ENCODE measurements at places on chromosomes 3 and 15.

- no peak for DNase-seq
Measured at GRCh38 chr15:90586948-90587347, 57.2 kb downstream of the CRTC3 start.

DNA sequence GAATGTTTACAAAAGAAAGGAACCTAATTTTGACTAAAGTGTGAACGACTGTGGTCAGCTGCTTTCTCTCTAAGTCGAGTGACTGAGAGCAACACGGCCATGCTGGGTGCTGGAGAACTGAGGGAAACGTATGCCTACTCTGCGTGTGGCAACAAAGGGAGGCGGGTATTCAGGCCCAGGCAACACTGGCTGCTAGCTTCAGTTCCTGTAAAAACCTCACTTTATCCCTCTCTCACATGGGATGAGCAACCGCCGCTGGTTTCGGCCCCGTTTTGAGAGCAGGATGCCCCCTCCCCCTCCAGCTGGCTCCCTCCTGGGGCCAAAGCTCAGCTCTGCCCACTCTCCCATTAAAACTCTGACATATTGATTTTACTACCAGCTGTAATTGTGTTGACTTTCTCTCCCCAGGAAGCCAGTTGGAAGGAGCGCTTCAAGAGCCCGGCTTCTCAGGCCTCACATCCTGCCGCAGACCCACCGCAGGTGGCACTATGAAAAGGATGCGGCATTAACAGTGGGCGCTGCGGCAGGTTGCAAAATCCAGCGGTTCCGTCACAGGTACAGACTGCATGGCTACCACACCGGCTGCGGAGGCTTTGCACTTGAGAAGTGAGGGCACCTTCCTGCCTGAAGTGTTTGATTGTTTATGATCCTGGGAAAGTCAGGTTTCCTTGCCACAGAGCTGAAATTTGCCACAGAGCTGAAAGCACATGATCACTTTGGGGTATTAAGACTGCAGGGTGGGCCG, 12.7 kb downstream of the PLXND1 start:
- no peak for DNase-seq

DNA sequence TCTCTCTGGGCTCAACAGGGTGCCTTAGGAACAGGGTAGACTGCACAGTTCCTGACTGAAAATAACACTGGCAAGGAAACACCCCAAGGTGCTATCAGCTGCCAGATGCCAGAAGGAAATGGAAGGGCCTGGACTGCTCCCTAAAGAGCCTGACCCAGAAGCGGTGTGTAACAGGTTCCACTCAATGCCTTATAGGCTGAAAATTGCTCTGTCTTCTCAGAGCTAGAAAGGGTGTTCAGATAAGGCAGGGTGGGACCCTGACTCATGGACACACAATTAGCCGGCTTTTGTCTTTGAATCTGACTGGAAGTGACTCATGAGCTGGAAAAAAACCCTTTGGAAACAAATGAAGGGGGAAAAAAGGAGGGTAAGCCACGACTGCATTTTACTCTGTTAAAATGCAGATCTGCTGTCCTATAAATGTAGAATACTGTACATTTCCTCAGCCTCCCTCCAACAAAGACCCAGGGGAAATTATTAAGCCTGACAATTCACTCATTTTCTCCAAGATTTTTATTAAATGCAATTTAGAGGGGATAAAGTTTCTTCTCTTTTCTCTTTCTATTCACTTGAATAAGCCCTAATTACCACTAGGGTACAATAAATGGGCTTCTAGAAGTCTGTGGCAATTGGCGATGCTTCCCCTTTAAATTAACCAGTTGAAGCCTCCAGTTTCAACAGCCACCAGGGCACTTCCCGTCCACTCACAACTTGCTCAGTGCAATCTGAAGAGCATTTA, 160.2 kb upstream of the TBL1XR1 start:
- DNase-seq: no peak

GRCh38 chr3:188283347-188283746, 129.4 kb downstream of the LPP start:
- no peak for DNase-seq

GRCh38 chr3:196159952-196160804, 51.0 kb downstream of the ZDHHC19 start:
- no peak for DNase-seq

DNA sequence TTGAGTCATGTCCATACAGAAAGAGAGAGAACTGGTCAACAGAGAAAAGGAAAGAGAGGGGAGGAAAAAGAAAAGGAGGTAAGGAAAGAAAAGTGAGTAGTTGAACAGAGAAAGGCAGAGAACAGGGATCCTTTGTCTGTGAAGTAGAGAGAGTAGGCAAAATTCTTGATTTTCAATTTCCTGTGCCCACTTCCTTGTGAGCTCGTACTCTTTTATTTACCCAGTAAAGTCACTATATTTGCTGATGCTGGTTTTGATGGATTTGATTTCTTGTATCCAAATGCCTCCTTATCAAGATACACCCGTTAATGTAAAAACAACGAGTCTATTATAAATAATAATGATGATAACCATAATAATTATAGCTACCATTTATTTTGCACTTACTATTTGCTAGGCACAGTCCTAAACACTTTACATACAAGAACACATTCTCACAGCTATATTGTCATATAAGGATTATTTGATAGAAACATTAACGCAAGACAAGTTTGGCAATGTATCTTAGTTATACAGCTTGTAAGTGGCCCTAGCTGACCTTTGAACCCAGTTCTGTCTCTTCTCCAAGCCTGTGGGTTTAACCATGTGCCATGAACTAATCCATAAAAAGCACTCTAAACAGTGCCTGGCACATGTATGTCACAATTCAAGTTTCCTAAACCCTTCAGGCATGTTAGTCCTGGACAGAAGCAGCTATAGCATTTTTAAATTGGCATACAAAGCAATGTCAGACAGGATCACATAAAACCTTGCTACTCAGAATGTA, 6.7 kb upstream of the P2RY1 start:
- DNase-seq: no peak

- DNase-seq: no peak
Measured at GRCh38 chr3:108462899-108463298, 47.5 kb downstream of the MYH15 start.

GRCh38 chr3:158420654-158421396, 150.2 kb upstream of the MLF1 start:
- no peak for DNase-seq

- DNase-seq: no peak
Measured at GRCh38 chr3:52176951-52177700, 20.8 kb upstream of the ALAS1 start.

- no peak for DNase-seq
Measured at GRCh38 chr3:24367664-24368264, 126.9 kb downstream of the THRB start.

- no peak for DNase-seq
Measured at GRCh38 chr3:56137415-56137814, 330.9 kb downstream of the ERC2 start.

GRCh38 chr3:48561045-48561736, 2.4 kb downstream of the UCN2 start:
- no peak for DNase-seq

GRCh38 chr15:88342666-88343065, 86.1 kb upstream of the NTRK3 start:
- DNase-seq: no peak

DNA sequence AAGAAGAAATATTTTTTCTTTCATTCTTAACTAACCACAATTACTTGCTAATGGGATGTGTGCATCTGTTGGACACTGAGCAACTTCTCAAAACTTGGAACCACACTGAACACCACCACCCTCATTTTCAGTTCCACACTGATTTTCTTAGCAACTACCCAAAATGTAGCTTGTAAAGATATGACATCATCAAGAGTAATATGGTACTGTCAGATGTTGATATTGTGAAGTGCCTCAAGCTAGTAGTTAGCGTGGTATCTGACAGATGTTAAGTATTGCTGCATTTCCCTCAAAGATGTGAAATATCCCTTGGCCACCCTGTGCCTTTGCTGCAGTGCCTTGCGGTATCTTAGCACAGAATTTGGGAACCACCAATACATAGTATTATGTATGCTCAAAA, 9.3 kb downstream of the RFTN1 start:
- DNase-seq: no peak

DNA sequence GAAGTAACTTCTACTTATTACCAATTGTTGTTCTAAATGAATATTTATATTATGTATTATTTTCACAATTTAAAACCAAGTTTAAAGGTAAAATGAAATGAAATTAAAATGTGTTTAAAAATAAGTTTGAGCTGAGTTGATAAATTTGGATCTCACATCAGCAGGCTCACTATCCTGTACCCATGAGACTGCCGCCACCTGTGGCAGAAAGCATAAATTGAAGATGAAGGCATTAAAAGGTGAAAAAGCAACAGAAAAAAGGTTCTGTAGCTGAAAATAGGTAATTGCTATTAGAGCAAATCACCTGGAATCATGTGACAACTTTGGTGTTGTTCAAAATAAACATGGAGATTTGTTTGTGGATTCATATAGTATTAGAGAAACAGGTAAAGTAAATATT, 133.0 kb upstream of the CADM2 start:
- DNase-seq: no peak

DNA sequence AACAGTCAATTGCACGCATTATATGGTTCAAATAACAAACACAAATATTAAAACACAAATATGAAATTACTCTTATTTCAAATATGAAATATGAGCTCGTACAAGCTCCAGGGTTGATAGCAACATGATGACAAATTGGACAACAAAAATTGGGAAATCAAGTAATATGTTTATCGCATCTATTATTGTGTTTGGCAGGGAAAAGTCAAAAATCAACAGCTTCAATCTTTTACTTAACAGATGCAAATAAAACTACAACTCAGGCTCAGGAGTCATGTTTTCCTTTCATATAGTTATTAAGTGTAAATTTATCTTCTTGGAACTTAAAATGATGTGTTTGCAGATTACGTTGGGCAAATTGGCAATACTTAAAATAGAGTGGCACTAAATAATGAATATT, 41.4 kb downstream of the ZPLD1 start:
- no peak for DNase-seq

GRCh38 chr3:149895339-149895738, 75.4 kb downstream of the PFN2 start:
- no peak for DNase-seq

GRCh38 chr3:189896533-189896932, 224.2 kb downstream of the P3H2 start:
- no peak for DNase-seq

- DNase-seq: no peak
Measured at GRCh38 chr3:135495891-135496290, 469.6 kb upstream of the PPP2R3A start.

- DNase-seq: no peak
Measured at GRCh38 chr3:57157545-57157944, 7.6 kb downstream of the IL17RD start.

Data from caudate nucleus (tissue), 63 donors.